A549 treated with DMSO at 1 μM for 4 hours (cell line): ENCODE measurements at places on chromosomes 2 and 18. TPM values are rescaled to one million over a fixed set of nuclear protein-coding genes. Genes with fewer than 3 reads are reported as not detected.

The KYNU gene
- 304 to 362 TPM (median 328 TPM) in 5 replicates for total RNA-seq

The RUFY4 gene
- not detected in 5 replicates for total RNA-seq

The ABCB11 gene
- total RNA-seq: 0.01 to 0.03 TPM (median 0.02 TPM) in 3 of 5 replicates, not detected in the others

The ZSWIM2 gene
- not detected in 5 replicates for total RNA-seq

The TUBB8B gene
- total RNA-seq: 0.14 TPM in 1 of 5 replicates, not detected in the others

The IMP4 gene
- total RNA-seq: 138 to 176 TPM (median 154 TPM) in 5 replicates

The TCF23 gene
- total RNA-seq: not detected in 5 replicates

The IL1RL2 gene
- total RNA-seq: not detected in 5 replicates

The RAB6D gene
- total RNA-seq: 0.02 TPM in 1 of 5 replicates, not detected in the others

The DPP10 gene
- total RNA-seq: not detected in 5 replicates

The ZNF521 gene
- not detected in 5 replicates for total RNA-seq

The LPIN2 gene
- 13.5 to 16.7 TPM (median 15.6 TPM) in 5 replicates for total RNA-seq

The ZBTB7C gene
- total RNA-seq: 0.03 to 0.11 TPM (median 0.05 TPM) in 5 replicates

The SPP2 gene
- not detected in 5 replicates for total RNA-seq

The NETO1 gene
- total RNA-seq: not detected in 5 replicates

The HK2 gene
- total RNA-seq: 1.2 to 2.3 TPM (median 1.3 TPM) in 5 replicates
